Stimulated activated CD4-positive, alpha-beta T cell treated with anti-CD3 and anti-CD28 coated beads, Interleukin-15, amount 100 ng/mL, for 1 hour (primary cell): ENCODE measurements at places on chromosomes 5 and 9.

- no peak for DNase-seq
Observed at GRCh38 chr9:37410969-37411785, 11.3 kb upstream of the GRHPR start.

DNA sequence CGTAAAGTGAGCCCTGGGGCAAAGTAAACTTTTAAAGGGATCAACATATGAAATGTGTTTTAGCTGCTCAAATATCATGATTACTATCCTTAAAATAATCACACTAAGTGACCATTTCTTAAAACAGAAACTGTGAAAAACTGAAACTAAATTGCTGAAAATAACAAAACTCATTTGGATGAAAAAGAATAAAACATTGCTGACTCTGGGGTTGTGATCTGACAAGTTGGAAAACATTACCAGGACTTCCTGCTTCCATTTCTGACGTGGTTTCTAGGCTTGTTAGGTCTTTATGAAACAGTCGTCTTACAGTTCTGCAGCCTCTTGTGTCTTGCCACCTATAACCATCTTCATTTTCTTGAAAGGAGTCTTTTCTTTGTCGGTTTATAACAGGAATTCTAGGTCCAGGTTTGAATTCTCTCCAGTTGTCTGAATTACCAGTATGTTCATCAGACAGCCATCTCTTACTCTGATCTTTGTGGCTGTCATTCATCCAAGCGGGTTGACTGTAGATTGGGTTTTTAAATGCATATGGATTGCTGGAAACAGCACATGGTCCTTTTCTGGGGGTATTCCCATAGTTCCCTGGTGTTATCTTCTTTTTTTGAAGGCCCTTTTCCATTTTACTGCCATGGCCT, 1.7 kb downstream of the TUT7 start:
- DNase-seq: no peak

- no peak for DNase-seq
Observed at GRCh38 chr9:33921967-33922895, 105.3 kb downstream of the UBE2R2 start.

GRCh38 chr5:27821681-27822080, 783.3 kb upstream of the CDH9 start:
- no peak for DNase-seq

GRCh38 chr9:129435291-129435690, 185.6 kb downstream of the C9orf50 start:
- DNase-seq: no peak
